ENCODE measurements at places on chromosomes 2 and 18. TPM values are rescaled to one million over a fixed set of nuclear protein-coding genes. Genes with fewer than 3 reads are reported as not detected.

DNA sequence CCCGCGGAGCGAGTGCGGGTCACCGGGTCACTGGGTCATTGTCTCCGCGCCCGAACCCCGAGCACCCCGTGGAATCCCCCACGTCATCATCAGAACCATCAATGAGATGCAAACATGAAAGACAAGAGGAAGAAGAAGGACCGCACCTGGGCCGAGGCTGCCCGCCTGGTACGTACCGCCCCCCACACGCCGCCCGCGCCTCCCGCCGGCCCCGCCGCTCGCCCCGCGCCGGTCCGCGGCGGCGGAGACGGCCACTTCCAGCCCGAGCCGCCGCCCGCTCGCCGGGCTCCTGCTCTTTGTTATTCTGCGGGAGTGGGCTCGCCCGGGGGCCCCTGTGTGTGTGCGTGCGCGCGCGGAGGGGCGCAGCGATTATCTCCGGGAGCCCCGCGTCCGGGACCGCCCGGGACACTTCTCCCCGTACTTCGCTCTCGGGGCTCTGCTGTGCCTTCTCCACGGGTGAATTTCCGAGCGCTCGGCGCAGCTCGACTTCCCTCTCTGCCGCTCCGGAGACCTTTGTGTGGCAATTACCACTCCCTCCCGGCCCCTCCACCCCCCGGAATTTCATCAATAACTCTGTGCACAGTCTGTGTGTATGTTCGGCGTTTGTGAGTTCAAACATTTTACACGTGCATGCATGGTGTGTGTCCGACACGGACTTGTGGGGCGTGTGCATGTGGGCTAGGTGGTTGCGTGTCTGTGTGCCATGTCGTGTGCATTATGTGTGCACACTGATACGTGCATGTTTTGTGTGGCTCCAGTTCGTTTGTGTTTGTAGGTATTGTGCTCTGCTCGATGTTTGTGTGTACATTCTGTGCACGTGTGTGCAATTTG is 714 bp downstream of the ASXL3 start:
- no peak for DNase-seq

DNA sequence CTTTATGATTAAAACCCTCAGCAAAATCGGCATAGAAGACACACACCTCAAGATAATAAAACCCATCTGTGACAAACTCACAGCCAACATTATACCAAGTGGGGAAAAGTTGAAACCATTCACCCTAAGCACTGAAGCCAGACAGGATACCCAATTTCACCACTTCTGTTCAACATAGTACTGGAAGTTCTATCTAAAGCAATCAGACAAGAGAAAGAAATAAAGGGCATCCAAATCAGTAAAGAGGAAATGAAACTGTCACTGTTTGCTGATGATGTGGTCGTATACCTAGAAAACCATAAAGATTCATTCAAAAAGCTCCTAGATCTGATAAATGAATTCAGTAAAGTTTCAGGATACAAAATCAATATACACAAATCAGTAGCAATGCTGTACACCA is 16.4 kb upstream of the RPRD1A start:
- DNase-seq, result no peak

MOCOS gene
- 9.7 TPM for total RNA-seq

CAPN14 gene
- total RNA-seq, result 0.44 TPM

GRCh38 chr18:56246916-56247315 is 391.5 kb downstream of the TXNL1 start:
- no peak for DNase-seq

DNA sequence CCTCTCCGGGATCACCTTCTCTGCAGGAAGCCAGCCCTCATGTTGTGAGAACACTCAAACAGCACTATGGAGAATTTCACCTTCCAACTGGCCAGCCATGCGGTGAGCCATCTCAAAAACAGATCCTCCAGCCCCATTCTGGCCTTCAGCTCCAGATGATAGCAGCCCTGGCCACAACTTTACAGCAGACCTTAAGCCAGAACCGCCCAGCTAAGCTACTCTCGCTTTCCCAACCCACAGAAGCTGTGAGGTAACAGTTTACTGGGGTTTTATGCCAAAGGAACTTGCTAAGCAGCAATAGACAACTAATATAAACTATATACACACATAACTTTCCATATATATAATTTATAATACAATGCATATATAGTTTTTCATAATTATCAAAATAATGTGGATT is 11.6 kb upstream of the PTPN4 start:
- DNase-seq, result no peak

DNA sequence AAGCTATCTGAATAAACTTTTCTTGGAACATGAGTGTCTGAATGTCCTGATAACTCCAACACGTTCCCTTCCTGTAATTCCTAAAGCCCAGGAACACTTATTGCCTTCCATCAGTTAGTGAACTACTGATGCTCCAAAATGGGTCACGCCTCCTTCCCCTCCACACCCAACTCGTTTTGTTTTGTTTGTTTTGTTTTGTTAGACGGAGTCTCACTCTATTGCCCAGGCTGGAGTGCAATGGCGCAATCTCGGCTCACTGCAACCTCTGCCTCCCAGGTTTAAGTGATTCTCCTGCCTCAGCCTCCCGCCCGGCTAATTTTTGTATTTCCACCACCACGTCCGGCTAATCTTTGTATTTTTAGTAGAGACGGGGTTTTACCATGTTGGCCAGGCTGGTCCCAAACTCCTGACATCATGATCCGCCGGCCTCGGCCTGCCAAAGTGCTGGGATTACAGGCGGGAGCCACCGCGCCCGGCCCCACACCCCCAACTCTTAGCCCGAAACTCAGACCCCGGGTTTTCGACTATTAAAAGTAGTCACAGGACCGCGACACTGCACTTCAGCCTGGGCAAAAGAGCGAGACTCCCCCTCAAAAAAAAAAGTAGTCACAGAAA is 774 bp downstream of the IER3IP1 start:
- no peak for DNase-seq

GNAL gene
- total RNA-seq, result 15.4 TPM

- no peak for DNase-seq
These were observed 148.4 kb upstream of the MYO3B start for GRCh38 chr2:170029551-170029950.

DNA sequence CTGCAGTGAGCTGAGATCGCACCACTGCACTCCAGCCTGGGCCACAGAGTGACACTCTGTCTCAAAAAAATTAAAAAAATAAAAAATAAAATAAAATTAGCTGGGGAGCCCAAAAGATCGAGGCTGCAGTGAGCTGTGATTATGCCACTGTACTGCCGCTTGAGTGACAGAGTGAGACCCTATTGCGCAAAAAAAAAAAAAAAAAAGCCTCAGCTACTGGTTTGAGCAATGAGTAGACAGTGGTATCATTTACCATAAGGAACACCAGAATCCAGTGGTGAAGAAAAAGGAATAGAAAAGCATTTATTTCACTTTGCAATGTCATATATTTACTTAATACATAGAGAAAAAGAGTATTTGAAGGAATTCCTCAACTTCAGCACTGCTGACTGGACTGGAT is 3.0 kb downstream of the SAP130 start:
- no peak for DNase-seq

POU3F3 gene
- total RNA-seq, result 0.98 TPM

RAB6C gene
- total RNA-seq, result 3.2 TPM

- no peak for DNase-seq
These were observed 137.0 kb downstream of the UBE2E3 start for GRCh38 chr2:181117206-181117925.

DNA sequence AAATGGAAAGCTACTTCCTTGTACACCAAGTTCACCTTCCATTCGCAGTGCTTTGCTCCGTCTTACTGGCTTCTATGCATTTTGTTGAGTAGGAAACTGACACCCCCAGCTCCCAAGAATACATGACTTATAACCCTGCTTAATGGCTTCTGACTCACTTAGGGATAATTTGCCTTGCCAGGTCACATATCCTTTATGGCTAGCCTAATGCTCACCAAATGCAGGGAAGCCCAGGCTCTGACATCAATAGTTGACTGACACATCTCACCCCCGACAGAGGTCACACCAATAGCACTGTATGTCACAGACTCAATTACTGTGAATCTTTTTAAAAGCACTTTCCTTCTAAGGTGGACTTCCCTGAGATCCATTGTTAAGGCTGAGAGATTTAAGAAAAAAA is 147.2 kb downstream of the DTNA start:
- DNase-seq, result no peak

BOLL gene
- not detected for total RNA-seq

GRB14 gene
- 13.1 TPM for total RNA-seq

RUFY4 gene
- not detected for total RNA-seq

RAD51AP2 gene
- 0.16 TPM for total RNA-seq

CCDC150 gene
- 3.8 TPM for total RNA-seq

DNA sequence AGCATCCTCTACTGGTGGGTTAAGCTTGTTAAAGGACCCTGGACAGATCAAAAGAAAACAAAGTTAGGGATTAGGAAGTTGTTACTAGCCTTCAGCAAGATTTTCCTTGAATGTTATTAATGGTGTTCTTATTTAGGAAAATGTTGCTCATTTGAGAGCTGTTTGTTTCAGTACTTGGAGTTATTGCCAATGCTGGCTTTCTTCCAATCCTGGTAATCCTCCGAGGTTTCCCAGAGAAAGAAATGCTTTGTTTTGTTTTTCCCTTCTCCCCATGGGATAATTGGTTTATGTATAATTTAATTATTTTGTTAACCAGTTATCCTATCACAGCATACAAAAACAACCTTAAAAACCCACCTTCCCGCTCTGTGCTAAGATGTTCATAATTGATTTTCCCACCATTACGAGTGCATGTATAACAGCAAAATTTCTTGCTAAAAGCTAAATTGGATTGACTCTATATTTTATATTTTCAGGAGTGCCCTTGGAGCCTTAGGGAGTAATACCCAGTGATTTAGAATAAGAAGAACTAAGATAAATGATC is 79.8 kb downstream of the MGAT5 start:
- DNase-seq, result no peak

GRCh38 chr18:37403100-37403781 is 162.4 kb downstream of the CELF4 start:
- DNase-seq, result no peak
